Lower leg skin (tissue), 4 donors: ENCODE measurements at places on chromosomes 5 and 9. TPM values are rescaled to one million over a fixed set of nuclear protein-coding genes. Genes with fewer than 3 reads are reported as not detected.

GRCh38 chr9:133716564-133717112, 21.5 kb downstream of the SARDH start:
- DNase-seq: no peak

DNA sequence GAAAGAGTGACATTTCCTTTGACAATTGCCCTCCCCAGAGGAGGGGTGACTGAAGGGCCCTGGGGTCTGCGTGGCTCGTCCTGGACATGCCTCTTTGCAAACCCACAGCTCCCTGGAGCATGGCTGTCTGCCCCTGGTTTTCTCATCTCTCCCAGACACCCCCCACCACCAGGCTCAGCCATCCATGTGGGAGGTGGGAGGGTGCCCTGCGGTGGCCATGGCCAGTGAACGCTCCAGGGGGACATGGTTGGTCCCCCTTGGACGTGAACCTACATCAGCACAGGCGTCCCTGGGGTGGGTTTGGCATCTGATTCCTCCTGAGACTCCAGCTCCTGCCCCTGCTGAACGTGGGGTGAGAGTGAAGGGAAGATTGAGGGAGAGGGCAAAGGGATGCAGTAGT, 67.7 kb upstream of the LMX1B start:
- DNase-seq: no peak

DNA sequence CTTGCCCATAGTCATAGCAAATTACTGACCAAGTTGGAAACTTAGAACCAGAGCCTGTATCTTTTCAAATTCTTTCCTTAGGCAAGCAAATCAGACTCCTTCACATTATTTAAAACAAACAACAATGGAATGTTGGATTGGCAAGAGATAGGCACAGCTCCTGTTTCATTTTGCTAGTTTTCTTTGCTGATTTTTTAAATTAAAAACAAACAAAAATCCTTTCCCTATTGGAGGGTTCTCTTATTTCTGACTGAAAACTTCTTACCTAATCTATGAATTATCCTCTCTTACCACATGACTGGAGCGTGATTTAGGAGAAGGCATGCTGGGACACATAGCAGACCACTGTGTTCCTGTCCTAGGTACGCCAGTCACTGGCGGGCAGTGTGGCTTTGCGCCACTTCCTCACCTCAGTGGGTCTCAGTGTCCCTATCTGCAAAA, 63.0 kb downstream of the TTC39B start:
- DNase-seq: no peak

DNA sequence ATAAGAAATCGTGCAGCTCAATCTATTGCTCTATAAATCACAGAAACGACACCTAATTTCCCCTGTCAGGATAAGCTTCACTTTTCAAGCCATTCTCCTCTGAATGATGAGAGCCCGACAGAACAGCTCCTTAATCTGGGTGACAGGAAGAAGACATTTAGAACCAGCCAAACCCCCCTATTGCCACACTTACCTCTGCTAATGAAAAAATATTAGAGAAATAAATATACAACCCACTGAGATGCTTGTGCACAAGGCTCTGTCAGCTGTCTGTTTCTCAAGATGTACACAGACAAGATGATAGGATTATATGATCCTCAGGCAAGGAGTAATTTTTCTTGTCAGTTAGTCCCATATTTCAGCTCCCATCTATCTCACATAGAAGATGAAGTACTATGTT, 57.5 kb upstream of the TRIM32 start:
- no peak for DNase-seq

DNA sequence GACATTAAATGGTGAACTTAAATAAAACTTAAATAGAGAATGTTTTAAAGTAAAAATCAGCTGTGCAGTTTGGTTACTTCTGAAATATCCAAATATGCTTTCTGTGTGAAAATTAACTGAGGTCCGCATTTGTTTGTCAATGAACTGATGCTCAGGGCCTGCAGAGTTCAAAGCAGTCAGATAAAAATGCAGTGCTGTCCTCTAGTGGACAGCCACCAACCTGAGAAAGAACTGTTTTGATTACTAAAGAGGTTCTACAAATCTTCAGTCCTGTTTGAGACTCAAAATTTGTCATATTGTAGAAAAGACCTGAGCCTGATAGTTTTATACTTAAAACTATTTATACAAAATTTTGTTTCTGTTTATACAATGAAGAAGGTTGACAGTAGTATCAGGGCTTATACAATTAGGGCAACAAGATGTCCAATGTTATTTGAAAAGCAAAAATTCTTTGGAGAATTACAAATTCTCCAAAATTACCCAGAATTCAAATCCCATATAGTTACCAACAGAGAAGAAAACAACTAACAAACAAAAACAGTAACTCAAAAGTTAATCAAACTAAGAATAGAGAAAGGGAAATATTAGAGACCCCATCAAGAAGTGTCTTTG, 232.3 kb upstream of the TBCA start:
- no peak for DNase-seq

DNA sequence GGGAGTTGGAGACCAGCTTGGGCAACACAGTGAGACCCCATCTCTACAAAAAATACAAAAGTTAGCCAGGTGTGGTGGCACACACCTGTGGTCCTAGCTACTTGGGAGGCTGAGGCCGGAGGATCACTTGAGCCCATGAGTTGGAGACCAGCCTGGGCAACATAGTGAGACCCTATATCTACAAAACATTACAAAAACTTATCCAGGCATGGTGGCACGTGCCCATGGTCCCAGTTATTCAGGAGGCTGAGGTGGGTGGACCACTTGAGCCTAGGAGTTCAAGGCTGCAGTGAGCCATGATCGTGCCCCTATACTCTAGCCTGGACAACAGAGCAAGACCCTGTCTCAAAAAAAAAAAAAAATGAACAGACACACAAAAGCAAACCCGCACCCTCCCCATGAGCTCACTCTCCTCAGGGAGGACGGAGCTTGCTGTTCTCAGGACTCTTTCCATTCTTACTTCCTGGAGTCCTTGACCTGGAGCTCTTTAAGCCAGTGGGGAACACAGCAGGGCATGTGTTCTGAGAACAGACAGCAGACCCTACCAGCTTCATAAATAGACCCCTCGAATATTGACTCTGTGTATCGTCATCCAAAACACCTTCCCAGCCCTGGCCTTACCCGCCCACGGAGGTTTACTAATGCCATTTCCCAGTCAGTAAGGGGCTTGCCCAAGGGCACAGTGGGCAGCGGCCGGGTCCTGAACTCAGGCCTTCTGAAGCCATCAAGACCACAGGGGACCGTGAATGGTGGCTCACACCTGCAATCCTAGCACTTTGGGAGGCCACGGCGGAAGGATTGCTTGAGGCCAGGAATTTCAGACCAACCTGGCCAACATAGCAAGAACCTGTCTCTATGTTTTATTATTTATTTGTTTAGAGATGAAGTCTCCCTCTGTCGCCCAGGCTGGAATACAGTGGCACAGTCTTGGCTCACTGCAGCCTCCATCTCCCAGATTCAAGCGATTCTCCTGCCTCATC, 11.1 kb downstream of the PTGES2 start:
- DNase-seq: peak; percentile 85

DNA sequence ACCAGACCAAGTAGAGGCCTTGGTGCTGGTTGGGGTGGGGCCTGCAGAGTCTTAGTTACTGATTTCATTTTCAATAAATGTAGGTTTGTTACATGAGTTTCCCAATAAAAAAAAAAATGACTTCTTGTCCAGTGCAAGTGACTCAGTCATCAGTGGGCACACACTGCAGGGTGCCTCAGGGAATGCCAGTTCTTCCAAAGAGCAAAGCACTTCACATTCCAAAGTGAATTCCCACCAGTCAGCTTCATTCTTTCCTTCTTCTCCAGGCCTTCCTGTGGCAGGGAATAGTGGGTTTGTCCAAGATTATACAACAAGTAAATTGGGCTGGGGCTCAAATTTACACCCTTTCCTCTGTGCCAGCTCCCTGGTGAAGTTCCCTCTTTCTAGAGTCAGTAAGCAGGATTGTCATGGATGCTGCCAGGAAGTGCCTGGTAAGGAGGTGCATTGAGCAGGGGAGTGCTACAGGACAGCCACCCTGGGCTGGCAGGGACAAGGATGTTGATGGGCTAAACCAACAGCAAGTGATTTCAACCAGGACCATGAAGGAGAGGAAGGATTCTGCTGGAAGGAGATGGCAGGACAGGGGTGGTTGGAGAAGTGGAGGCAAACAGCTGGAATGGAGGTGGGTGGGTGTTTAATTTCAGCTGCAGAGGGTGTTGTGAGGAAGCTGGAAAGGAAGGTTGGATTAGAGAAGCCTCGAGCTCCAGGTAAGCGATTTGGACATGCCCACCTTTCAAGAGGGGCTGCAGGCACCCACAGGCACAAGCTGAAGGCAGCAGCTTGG, 3.7 kb upstream of the B4GALT7 start:
- DNase-seq: peak; percentile 67

- no peak for DNase-seq
Observed at GRCh38 chr9:123368023-123368422, 12.0 kb downstream of the CRB2 start.

- DNase-seq: no peak
Observed at GRCh38 chr5:51384281-51384840, 1.1 kb downstream of the ISL1 start.

DNA sequence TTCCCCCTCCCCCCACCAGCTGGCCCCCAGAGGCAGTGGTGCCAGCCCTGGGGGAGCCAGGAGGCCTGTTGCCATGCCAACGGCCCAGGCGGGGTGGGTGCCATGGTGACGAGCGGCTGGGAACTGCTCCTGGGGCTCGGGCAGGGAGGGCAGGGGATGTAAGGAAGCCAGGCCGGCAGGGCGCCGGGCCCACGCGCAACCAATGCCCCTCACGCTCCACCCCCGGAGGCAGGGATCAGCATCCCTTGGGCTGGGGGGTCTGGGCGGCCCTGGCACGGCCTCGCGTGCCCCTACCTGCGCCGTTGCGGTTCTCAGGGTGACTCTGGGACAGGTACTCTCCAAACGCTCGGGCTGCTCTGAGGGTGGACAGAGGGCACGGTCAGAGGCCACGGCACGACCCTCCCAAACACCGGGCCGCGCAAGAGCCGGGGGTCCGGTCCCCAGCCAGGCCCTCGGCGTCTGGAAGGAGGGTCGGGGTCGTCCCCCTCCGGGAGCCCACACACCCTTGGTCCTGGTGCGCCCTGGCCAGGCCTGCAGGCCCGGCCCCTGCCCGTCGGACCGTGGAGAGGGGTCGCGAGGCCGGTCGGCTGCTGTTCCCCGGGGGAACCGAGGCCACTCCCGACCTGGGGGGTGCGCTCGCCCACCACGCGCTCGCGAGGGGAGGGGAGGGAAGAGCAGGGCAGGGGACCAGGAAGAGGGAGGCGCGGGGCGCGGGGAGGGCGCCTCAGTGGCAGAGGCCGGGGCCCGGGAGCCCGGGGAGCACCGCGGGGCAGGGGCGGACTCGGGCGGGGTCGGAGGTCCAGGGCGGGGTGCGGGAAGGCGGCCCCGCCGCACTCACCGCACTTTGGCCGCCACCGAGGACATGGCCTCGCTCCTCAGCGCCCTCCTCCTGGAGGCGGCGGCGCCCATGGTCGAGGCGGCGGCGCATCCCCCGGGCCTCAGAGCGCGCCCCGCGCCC, 661 bp downstream of the NSMF start:
- no peak for DNase-seq

DNA sequence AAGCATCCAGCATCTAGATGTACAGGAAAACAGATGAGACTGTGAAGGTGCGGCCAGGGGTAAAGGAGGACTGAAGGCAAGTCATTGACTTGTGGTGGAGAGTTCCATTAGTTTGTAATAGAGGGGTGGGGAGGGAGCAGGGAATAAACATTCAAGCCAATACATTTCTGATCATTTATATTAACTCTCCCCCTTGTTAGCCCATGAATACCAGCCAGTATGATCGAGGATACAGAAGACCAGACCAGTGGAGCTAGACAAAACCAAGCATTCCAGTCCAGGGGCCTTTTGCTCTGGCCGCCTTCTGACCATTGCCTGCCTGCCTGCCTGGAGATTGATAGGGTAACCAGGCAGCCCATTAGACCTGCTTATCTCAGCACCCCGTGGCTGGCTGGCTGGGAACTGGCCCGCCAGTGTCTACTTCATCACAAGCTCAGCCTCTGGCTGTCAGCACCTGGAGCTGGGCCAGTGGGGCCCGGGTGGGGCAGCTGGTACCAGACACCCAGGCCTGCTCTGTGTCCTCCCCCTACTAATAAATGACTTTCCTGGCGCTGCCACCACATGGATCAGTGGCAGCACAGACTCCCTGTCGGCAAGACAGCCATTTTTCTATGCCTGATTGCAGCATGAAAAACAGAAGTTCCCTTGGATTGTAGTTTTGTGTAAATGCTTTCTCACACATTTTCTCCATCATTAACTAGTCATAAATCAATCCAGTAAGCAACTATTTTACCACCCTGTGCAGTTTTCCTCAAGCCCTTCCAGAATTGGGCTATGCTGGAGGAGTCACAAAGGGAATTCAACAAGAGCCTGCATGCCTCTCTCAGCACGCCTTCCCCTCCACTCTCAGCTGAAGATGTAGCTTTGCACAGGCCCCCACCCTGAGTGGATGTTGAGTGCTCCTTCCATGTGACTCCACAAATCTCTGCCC, 181.3 kb downstream of the SNCAIP start:
- DNase-seq: no peak

DNA sequence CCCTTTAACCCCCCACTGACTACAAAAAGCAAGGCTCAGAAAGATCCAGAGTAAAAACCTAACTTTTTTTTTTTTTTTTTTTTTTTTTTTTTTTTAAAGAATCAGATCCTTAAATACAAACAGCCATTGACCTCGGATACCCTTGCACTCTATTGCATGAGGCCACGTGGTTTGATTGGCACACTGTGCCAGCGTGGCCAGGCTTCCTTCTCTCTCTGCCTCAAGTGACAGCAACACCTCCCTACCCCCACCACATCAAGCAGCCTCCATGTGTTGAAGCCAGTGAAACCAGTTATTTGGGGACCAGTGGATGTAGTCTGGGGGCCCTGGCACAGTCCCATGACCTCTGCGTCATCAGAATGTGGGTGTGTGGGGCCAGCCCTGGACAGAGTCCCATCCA, 71.4 kb downstream of the OTULIN start:
- DNase-seq: no peak

The GABRA1 gene
- not detected for total RNA-seq

The RALGPS1 gene
- total RNA-seq: 7.3 TPM

The SPATA31A5 gene
- not detected for total RNA-seq

The STK10 gene
- 34.4 TPM for total RNA-seq

The SHISAL2B gene
- not detected for total RNA-seq

The CTNND2 gene
- total RNA-seq: 0.76 TPM

The FBP2 gene
- total RNA-seq: not detected

The PLPP7 gene
- 2.6 TPM for total RNA-seq

The ADAMTS13 gene
- total RNA-seq: 1.1 TPM

The CYLC2 gene
- not detected for total RNA-seq

The KCNMB1 gene
- total RNA-seq: 1.1 TPM
